COR-L47 (cell line): ENCODE measurements at places on chromosomes 16 and 17.

- no peak for DNase-seq
Measured at GRCh38 chr17:69581061-69581961, 166.8 kb downstream of the MAP2K6 start.

DNA sequence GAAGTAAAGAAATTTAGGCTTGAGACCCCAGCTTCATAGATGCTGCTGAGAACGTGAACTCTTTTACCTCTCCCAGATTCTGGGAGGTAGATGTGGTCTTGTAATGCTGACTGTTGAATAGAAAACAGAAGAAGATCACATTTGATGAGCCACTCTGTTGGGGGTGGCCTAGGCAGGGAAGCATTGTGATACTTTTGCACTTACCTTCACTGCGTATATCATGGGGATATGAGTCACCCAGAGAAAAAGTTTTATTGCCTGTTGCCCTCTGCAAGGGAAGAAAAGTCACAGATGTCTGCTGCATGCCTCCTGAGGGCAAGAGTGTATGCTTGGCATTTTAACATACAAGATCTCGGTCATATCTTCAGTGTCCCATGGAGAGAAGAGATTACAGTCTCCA lies 365.4 kb downstream of the SNX29 start:
- DNase-seq = no peak

- no peak for DNase-seq
Measured at GRCh38 chr17:17679243-17679642, 2.0 kb upstream of the RAI1 start.

DNA sequence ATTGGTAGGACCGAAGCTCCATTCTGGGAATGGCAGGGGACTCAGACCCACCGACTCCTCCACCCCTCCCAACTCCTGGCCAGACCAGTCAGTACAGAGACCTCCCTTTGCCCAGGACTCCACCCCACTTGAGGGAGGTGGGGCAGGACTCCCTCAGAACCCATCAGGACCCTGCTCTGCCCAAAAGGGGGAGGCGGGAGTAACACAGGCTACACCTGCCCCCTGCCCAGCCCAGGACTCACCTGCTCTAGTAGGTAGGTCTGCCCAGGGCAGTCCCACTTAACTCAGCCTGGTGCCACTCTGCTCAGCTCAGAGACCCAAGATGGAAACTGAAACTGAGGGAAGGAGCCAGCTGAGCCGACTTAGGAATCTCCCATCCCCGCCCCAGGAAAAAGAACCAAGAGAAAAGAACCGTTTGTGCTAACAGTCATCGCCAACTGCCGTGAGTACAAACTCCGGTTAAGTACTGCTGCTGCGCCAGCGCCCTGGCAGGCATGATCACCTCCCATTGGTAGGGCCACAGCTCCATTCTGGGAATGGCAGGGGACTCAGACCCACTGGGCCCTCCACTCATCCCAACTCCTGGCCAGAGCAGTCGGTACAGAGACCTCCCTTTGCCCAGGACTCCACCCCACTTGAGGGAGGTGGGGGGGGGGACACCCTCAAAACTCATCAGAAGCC lies 503 bp downstream of the DHX58 start:
- no peak for DNase-seq

- DNase-seq = no peak
Measured at GRCh38 chr16:52439750-52440149, 107.2 kb downstream of the TOX3 start.

DNA sequence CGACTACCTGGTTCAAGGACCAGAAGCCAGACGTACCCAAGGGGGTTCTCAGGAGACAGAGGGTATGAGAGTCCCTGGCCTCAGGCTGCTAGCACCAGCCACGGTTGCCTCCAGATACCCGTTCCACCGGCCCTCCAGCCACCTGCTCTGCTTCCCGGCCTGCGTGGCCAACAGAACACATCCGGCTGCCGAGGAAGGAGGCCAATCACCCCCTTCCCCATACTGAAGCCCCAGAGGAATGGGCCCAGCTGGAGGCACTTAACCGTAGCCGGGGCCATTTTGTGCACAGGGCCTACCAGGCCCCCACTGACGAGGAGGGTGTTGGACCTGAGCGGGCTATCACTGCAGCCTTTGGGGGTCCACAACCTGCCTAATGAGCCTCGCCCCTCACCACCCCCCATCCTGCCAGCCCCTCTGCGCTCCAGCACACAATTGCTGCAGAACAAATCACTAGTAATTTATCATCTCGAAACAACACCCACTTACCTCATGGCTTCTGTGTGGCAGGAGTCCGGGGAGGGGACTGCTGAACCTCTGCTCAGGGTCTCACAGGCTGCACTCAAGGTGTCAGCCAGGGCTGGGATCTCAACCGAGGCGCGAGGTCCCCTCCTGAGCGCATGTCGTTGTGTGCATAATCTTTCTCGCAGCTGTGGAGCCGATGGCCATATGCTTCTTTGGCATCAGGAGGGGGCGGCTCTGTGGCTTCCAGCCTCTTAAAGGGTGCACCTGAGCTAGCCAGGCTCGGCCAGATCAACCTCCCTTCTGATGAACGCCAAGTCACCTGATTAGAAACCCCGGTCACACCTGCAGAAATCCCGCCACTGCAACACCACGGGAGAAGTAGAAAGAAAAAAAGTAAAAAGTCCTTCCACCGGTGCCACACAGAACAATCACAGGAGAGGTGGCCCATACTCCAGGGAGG lies 10.1 kb upstream of the KREMEN2 start:
- DNase-seq = no peak

DNA sequence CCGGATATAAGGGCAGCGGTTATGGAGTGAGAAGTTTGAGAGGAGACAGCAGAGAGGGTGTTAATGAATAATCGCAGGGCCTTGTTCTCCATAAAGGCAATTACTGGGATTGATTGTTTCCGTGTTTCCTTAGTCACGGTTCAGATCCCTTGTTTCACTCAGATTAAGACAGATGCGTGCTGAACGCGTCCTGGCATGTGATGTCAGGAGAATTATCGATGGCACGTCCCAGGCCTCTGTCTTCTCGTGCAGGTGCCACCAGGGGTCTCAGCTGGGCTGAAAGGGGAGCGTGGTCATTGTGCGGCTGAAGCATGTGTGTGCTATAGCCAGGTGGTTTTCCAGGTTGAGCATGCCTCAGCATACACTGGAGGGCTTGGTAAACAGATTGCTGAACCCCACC lies 142.4 kb upstream of the NOL11 start:
- DNase-seq = peak; percentile 67

DNA sequence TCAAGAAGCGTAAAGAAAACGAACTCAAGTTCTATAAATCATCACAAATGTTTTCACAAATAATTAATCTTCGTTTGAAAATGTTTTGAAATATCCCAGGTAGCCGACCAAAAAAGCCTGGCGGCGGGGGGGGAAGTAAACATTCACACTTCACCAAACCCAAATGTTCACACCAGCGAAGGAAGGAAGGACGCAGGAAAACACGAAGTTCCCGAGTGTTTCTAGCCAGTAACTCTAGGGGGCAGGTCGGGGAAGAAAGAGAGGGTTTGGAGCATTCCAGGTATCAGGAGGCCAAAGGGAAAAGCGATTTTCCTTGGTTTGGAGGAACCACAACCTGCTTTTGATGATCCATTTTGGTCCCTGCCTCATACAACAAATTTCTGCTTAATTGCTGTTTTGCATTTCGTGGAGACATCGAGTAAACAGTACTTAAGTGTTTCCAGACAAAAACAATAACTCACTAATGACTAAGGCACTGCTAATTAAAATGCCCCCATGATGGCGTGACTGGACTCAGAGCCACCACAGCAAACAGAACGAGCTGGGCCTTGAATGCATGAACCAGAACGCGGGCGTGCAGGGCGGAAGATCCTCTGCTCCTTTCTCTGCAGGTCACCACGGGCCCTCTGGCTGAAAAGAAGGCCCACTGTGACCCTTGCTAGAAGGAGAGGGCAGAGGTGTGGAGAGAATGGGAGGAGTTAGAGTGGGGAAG lies 16.6 kb downstream of the ZFHX3 start:
- no peak for DNase-seq

DNA sequence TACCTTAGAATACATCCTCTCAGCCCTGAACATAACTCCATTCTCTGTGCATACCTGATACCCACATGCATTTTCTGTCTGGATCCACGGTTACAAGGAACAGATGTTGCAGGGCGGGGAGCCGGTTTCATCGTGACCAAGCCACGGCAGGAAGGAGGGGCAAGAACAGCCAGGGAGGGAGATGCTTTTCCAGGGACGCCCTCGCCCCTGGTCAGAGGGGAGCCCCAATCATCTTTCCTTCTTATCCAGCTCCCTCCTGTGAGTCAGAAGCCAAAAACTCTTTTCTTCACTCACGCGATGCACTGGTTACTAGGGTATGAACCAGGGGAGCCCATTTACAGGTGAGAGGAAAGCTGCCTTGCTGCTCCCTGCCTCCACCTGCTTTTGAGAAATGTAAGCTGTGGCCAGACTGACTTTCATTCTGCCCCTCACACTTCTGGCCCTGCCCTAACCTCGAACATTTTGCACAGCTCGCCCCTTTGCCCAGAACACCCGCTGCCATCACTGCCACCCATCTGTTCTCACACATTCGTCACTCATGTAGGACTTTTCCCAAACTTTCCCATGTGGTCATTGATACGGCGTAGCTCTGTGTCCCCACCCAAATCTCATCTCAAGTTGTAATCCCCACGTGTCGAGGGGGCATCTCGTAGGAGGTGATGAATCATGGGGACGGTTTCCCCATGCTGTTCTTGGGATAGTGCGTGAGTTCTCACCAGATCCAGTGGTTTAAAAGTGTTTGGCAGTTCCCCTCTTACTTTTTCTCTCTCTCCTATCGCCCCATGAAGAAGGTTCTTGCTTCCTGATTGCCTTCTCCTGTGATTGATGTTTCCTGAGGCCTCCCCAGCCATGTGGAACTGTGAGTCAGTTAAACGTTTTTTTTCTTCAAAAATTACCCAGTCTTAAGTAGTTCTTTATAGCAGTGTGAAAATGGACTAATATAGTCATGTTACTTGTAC lies 20.5 kb downstream of the FOXL1 start:
- DNase-seq = no peak
